ENCODE measurements at places on chromosomes 2 and 18.

GRCh38 chr2:25592766-25593292, 80.5 kb downstream of the DTNB start:
- no peak for DNase-seq

DNA sequence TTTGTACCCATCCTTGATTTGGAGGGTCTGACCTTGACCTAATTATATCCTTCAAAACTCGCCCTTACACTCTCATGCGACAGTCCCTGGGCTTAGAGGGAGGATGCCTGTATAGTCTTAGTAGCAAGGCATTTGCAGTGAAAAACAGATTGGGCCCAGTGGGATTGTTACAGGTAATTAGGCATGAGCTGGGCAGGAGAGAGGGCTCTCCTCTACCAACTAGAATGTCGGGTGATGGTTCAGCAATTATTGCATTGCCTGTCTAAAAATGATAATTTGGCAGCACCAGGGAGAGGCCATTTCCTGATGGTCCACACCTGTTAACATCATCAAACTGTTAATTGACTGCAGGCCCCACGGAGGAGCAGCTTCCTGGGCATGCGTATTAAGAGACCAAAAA, 32.4 kb downstream of the COMMD1 start:
- no peak for DNase-seq

GRCh38 chr18:63346480-63347183, 20.4 kb downstream of the KDSR start:
- DNase-seq: no peak

- no peak for DNase-seq
Measured at GRCh38 chr2:2188344-2188920, 142.6 kb downstream of the MYT1L start.

GRCh38 chr18:55647331-55647730, 59.3 kb upstream of the TCF4 start:
- no peak for DNase-seq
